Activated T-helper 1 cell treated with anti-CD3 and anti-CD28 coated beads, Interleukin-2, amount 50 U/mL, for 16 hours (primary cell): ENCODE measurements at places on chromosomes 2 and 18.
A peak's percentile ranks its signal among the peaks of the same experiment; 100 is the strongest.

DNA sequence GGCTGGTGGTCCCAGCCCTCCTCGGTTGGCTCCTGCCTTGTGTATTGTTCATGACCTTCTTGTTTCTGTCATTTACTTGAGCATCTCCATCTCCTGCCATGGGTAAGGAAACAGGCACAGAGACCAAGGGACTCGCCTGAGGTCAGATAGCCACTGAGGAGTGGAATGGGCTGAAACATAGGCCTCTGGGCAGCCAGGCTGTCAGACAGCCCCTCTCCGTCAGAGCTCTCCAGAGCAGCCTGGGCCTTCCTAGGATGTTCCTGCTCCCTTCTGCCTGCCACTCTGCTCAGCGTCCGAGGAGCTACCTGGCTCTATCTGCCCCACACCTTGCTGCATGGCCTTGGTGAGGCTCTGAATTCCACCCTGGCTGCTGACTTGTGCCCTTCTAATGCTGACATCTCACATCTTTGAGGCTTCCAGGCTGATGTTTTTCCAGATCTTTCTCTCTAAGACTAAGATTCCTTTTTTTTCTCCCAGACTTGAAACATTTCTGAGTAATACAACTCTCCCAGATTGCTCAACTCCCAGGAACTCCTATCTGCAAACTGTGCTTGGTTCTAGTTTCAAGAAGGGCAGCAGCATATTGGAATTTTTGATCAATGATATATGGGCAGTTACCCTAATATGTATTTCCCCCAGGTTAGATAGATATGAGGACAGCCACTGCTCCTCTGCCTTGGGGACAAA lies 67.7 kb downstream of the MCFD2 start:
- DNase-seq: no peak

DNA sequence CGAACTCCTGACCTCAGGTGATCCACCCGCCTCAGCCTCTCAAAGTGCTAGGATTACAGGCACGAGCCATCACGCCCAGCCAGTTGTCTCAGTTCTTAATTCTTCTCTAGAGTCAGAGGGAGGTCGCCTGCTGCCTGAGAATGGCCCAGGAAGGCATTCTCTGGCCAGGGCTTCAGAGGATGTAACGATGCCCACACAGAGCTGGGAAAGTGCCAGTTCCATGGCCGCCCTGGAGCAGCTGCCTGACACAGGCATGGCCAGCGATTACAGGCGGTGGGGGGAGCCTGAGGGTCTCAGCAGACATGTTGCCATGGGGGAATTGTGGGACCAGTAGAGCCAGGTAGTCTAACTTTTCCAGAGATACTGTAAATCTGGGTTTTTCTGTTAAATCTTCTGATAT lies 25.6 kb upstream of the DNMT3A start:
- no peak for DNase-seq

GRCh38 chr2:161136696-161137324 lies 23.4 kb upstream of the TANK start:
- DNase-seq: no peak

DNA sequence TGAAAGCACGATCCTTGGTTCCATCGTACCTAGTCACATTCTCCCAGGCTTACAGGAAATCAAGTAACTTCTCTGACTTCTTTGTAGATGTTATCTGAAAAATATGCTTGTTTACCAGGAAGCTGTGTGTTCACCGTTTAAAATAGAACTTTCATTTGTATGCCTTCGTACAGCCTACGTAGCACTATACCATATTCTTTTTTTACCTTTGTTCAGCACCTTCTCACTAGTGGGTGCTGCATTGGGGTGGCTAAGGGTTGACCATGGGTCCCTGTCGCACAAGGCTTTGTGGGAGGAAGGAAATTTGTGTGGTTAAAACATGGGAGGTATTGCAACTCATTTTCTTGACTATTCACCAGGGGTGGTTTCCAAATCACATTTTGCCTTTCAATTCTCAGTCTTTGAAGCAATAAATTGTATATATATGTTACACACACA lies 16.6 kb downstream of the MALT1 start:
- DNase-seq: peak; percentile 23

DNA sequence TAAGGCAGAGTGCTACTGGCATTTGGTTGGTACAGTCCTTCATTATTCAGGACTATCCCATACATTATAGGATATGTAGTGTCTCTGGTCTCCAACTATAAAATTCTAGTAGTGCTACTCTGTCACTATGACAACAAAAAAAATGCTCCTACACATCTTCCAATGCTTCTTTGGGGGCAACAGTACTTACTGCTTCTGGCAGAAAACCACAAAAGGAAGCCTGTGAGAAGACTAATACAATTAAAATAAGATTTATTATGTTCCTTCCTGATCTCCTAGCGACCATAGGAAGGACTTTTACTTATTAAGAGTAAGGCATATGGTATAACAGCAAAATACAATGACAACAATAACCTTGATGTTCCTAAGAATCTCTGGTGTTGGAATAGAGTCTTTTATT lies 48.4 kb upstream of the CPO start:
- DNase-seq: no peak

GRCh38 chr2:69022548-69022947 lies 9.6 kb downstream of the ANTXR1 start:
- no peak for DNase-seq

DNA sequence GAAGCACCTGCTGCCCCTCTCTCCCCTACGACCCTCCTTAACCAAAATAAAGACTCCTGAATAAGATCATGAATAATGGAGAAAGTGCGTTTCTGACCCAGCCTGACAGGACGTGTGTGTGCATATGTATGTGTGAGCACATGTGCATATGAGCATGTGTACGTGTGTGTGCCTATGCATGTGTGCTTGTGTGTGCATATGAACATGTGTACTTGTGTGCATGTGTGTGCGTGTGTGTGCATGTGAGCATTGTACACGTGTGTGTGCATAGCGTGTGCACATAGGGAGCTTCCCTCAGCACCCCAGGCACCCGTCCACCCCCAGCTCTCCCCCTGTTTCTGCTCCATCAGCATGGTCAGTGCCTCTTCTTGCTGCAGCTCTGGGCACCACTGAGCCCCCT lies 10.7 kb downstream of the KCNIP3 start:
- DNase-seq: no peak

- no peak for DNase-seq
These were observed 16.2 kb downstream of the ATIC start for GRCh38 chr2:215328066-215328465.

DNA sequence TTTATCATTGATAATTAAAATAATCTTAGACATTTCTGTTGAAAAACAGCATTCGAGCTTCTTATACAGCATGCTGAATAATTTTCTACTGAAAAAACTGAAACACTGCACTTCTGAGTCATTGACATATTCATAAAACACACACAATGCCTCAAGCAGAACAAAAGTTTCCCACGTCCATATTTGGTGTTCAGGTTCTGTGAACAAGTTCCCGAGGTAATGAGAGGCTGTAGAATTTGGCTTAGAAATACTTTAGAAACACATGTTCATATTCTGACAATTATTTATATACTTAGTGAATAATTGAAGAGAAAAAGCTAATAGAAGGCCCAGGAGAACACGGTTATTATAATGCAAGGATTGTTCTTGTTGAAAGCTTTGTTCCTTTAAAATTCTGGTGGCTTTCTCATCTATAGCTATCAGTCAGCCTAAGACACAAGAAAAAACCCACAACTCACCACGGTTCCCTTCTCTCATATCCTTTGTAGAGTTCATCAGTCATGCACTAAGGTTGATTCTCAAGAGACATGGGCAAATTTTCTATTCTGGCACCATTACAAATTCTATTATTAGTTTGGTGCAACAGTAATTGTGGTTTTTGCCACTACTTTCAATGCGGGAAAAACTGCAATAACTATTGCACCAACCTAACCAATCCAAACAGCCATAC lies 194.4 kb downstream of the TMX3 start:
- no peak for DNase-seq

DNA sequence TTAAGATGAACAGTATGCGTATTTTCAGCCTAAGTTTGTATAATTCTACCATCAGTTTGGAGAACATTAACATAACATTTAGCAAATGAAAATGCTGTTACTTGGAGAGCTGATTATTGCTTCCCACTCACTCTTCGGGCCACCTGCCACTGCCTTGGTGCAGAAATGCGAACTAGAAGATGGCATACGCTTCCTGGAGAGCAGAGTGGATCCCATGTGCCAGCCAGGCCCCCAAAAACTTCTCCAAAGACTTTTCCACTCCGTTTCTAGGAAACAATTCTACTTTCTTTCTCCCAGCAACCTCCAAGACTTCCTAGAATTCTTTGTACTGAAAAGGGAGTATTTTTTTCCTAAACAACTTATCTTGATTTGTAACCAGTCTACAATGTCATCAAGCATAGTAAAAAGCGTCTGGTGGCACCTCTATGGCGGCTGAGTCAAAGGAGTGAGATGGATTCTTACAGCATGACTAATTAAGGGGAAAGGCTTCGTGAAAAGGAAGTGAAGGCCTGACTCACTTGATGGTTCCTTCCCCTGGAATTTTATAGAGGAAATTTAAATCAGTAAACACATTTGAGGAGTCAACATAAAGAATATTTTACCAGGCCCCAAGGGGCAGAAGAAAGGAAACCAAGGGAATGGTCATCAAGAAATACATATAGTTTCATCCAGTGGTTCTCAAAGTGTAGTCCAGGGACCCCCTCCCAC lies 36.6 kb downstream of the FEZ2 start:
- DNase-seq: no peak

GRCh38 chr2:14344355-14344754 lies 288.2 kb upstream of the LRATD1 start:
- DNase-seq: no peak

DNA sequence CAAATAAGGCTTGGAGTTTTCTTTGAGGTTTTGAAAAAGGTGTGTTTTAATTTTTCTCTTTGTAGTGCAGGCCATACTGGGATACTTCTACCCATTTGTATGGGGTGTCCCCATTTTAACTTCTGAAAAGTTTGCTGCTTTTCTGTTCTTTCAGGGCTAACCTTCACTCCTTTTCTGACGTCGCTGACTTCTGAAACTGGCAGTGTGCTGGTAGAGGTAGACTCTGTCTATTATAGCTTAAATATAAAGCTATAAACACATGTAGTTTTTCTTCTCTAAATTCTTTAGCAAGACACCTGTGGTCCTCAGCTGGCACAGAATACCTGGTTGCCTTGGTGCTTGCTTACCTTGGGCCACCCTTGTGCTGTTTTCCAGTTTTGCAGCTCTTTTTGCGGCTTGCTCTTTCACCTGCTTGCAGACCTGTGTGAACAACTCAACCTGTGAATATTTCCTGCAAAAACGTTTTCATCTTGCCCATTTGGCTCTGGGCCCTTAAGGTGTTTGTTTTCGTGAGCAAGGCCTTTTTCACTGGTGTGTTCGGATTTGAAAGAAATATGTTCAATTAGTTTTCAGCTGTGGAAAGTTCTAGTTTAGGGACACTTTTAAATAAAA lies 42.2 kb downstream of the PHLPP1 start:
- no peak for DNase-seq

GRCh38 chr2:197538412-197538811 lies 22.5 kb downstream of the MOB4 start:
- DNase-seq: no peak

DNA sequence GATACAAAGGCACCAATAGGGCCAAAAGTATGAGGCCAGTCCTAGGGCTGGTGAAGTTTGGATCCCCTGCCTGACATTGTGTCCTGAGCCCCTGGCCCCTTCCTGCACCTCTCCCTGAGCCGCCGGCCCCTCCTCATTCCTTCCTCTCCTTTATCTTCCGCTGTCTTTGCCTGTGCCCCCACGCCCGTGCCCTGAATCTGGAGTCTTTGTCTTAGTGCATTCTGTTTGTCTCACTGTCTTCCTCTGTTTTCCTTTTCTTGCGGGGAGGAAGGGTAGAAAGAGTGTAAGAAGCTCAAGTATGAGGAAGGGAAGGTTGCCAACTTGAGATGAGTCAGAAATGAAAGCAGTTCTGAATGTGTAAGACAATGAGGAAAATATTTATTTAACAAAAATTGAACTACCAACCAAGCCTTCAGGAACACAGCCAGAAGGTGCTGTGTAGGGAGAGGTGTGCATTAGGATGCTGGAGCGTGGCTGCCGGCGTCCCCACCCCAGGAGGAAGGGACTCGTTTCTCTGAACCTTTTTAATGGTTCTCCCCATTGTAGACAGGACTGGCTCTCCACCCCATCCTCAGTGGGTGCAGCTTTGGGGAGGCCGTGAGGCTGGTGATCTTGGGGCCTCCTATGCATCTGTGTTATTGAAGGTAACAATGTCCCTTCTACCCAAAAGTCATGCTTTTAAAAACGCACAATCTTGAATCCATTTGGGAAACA lies 133.1 kb downstream of the NEDD4L start:
- DNase-seq: no peak

GRCh38 chr2:152710713-152711112 lies 6.5 kb downstream of the PRPF40A start:
- no peak for DNase-seq

DNA sequence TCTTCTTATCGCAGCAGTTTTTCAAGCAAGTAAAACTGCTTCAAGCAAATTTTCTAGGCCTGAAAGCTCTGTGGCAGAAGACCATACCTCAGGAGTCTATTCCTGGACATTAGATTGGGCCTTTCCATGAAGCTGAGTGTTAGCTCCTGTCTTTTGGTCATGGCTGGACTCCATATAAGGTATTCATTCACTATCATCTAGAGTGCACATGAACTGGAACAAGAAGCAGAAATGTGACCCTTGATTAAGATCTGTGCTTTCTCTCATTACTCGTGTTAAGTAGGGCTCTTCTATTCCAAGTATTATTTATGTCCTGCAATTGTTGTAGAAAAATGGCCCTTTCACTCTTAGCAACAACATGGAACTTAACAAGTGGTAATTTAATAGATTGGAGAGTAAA lies 5.9 kb upstream of the GULP1 start:
- DNase-seq: no peak

DNA sequence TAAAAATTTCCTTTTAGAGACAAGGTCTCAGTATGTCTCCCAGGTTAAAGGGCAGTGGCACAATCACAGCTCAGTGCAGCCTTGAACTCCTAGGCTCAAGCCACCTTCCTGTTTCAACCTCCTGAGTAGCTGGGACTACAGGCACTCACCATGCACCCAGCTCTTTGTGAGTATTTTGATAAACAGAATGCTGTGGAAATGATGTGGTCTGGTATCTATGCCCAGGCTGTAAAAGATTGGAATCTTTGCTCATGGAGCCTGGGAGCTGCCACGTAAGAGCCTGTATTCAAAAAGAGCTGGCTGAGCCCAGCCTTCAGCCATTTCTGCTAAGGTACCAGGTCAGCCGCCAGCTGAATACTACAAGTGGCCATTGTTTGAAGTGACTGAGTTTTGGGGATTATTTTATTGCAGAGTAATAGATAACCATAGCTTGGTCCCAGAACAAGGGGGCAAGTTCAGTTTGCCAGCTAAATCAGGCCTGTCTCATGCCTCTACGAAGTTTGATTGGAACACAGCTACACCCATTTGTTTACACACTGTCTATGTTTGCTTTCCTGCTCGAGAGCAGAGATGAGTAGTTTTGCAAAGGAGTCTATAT lies 21.3 kb upstream of the ARL5A start:
- DNase-seq: no peak

GRCh38 chr2:3141696-3142095 lies 235.9 kb downstream of the EIPR1 start:
- DNase-seq: no peak

- peak; percentile 93 for DNase-seq
These were observed at the start of gene LPIN2 for GRCh38 chr18:3013024-3013804. Gene LPIN2, minus strand, starts transcription at chr18:3013144. Its CDS starts 52,304 bp downstream, at chr18:2960840.

- DNase-seq: no peak
These were observed 12.3 kb downstream of the MERTK start for GRCh38 chr2:111910609-111911277.
